ENCODE measurements at places on chromosomes 7 and 10. TPM values are rescaled to one million over a fixed set of nuclear protein-coding genes. Genes with fewer than 3 reads are reported as not detected.

PDLIM1 gene
- 273 TPM for total RNA-seq

DNA sequence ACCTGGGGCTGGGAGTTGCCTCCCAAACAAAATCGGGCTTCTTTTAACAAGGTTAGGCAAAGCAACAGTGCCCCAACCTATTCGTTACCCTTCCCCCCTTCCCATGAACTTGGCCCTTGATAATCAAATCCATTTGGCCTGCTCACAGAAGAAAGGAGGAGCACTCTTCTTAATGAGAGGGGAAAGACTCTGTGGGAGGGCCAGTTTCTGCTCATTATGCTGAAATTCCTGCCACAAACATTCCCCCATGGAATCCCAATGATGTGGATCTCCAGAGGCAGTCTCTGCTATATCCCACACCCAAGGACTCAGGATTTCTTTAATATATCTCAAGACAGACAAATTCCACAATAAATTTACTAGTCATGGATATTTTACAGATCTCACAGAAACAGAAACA is 43.0 kb downstream of the LSM5 start:
- no peak for DNase-seq

DNA sequence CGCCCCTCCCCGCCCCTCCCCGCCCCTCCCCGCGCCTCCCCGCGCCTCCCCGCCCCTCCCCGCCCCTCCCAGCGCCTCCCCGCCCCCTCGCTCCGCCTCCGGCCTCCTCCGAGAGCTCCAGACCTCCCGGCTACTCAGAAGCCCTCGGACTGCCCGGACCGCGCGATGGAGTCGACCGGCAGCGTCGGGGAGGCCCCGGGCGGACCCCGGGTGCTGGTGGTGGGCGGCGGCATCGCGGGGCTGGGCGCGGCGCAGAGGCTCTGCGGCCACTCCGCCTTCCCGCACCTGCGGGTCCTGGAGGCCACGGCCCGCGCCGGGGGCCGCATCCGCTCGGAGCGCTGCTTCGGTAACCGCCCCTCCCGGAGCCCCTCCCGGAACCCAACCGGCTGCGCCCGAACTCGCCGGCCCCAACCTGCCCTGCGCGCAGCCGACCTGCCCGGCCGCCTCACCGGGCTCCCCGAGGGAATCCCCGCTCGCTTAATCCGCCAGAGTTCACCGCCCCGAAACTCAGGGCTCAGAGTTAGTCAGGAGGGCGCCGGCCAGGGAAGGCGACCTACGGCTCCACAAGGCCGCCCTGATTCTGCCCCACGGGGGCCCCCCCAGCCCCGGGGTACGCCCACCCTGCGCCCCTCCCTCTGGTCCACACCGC is at the start of gene PAOX:
Gene PAOX, plus strand, starts transcription at position 111 of the 649 bp plus-strand sequence. Its CDS starts 55 bp downstream, at position 166.
- DNase-seq: peak; percentile 77

DNA sequence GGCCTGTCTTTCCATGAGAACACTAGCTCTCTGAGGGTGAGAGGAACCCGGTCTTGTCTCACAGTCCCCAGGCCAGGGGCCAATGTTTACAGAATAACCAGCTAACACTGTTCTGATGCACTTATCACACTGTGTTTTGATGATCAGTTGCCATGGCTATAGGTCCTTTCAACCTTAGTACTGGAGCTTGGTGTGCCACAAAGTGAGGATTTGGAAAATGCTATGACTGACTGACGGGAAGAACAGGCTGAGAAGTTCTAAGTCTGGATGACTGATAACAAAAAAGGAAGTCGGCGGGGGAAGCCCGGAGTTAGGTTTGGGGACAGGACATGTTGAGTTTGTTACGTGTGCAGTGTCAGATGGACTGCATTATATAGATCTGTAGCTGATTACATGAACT is 141.8 kb downstream of the CTTNBP2 start:
- DNase-seq: no peak

GRCh38 chr10:110843031-110843430 is 28.7 kb upstream of the PDCD4 start:
- DNase-seq: no peak

DNA sequence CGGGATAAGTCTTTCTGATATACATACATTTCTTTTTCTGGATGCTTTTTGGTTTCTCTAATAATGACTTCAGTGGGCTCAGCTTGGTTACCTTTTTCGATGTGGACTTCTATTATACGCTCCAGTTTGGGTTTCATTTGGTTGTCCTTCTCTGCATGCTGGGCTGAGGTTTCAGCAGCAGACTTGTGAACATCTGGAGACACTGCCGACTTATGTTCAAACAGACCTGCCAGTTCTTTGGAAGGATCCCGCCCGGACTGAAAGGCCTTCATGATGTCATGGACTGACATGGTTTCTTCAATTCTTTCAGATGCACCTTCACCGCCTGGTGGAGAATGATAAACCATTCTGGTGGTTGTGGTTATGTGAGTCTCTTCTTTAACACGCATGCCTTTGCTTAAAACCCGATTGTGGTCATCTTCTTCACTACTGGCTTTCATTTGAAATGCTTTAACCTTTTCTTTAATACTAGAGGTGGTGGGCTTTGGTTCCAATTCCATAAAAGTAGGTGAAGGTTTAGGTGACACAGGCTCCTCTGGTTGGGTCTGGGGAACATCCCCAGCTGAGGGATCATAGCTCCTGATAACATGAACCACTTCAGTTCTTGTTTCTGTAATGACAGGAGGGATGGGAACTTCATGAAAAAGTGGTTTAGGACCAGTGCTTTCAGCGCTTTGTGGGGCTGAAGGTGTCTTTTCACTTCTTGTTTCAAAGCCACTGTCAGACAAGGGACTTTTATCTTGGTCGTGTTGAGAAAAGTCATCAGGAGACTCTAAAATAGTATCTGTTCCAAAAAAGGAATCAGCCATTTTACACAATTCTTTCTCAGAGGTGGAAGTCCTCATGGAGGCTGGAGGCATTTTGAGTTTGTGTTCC is 167.7 kb upstream of the CCDC6 start:
- no peak for DNase-seq

DNA sequence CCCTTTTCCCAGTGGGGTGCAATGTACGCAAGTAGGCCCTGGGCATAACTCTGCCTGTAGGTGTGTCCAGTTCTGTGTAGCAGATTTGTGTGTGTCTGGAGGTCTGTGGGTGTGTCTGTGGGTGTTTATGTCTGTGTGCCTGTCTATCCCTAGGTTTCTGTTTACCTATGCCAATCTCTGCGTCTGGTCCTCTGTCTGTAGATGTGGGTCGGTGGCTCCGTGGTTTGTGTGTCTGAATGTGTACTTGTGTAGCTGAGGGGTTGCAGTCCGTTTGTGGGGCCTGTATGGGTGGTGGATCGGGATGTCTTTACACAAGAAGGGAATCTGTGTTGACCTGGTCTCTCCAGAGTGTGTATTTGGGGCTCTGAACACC is 932 bp downstream of the NYAP1 start:
- no peak for DNase-seq

- DNase-seq: no peak
Observed at GRCh38 chr10:90125456-90126255, 424.3 kb downstream of the KIF20B start.
